CD4-positive, alpha-beta memory T cell (primary cell): ENCODE measurements at places on chromosomes 6 and 20. TPM values are rescaled to one million over a fixed set of nuclear protein-coding genes. Genes with fewer than 3 reads are reported as not detected.

- DNase-seq, result no peak
Measured at GRCh38 chr6:35745509-35745908, 8.7 kb downstream of the ARMC12 start.

DNA sequence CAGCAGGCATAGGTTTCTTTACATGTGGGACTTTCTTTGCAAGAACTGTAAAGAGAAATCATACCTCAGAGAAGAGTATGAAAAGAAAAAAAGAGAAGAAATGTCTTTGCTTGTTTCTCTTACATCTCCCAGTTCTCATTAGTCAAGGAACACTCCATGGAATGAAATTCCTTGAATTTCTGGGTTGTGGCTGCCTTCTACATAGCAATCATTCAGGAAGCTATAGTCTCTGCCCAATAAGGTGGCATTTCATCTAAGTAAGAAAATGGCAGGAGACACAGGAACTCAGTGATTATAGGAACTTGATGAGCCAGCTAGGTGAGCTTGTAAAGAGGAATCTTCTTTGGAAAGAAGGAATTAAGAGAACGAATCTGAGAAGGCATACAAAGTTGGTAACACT, 197.0 kb upstream of the FKBP1C start:
- DNase-seq, result no peak

DNA sequence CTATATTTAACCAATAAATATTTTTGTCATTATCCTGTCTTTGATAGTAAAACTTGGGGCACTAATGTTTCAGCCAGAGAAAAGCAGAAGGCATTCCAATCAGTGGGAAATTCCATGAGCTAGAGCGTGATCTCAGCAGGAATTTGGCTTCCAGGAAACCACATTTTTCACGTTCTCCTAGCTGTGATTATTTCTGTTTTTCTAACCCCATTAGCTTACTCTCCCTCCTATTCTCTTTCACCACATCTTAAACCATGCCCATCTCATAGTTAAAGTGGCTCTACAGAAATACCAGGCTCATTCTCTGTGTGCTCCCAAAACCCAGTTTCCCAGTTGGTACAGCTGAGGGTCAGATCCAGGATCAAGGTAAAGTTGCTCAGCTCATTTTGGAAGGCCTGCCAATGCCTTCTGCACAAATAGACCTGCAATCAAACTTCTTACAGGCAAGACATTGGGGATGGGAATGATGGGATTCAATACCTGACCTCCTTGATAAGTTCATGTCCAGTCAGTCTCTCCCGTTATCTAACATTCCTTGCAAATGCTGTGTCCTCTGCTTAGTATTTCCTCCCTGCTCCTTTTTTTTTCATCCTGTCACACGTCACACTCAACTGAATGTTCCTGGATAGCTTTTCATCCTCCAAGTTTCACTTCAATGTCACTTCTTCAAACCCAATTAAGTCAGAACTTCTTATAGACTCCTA, 33.1 kb upstream of the TMEM30A start:
- DNase-seq, result no peak

DNA sequence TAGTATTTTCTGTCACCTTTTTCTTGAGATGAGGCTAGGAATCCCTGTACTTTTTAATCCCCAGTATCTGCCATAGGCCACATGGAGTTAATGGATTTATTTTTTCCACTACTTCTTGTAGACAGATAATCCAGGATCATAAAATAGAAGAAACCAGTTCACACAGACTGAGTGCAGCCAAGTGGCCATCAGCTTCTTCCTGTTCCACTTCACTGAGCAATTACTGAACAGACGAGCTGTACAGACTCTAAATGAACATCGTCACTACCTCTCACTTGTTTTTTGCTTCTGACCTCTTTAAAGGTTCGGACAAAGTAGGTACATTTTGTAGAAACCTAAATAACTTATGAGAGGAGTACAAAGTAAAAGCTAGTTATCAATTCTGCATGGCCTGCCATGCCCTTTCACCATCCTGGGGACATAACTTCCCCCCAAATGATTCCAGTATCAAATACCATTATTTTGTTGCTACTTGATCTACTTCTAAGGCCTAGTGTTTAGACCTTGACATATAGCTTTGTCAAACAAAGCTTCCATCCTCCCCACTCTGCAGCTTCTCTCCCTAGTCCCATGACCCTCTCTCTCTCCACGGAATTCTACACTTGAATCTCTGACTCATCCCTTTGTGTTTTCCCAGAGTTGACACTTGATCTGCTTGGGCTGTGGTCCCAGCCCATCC, 34.4 kb upstream of the ARHGAP18 start:
- DNase-seq, result no peak

DNA sequence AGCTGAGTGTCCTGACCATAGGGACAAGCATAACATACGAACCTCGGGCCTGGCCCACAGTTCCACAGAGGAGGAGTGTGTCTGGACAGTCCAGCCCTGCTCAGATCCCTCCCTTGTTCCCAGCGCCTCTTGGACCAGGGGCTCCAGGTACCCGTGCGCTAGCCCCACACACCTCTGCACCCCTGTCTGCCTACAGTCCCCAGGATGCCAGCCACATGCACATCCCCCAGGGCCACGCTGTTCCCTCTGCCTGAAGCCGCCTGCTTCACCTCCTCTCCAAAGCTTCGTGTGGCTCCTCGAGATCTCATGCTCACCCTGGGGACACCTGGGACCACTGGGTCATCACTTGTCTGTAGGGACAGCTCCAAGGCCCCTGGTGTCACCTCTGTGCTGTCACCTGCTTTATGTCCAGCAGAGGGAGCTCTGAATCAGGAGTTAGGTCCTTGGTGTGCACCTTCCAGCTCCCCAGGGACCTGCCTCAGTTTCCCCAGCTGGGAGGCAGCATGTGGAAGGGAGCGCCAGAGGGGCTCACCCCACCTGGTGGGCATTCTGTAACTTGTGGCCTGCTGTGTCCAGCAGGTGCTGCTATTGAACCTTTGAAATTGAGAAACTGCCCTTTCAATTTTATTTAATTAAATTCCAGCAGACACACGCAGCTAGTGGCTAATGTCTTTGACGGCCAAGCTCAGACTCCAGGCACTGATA, 7.3 kb upstream of the YTHDF1 start:
- DNase-seq, result peak; percentile 55

DNA sequence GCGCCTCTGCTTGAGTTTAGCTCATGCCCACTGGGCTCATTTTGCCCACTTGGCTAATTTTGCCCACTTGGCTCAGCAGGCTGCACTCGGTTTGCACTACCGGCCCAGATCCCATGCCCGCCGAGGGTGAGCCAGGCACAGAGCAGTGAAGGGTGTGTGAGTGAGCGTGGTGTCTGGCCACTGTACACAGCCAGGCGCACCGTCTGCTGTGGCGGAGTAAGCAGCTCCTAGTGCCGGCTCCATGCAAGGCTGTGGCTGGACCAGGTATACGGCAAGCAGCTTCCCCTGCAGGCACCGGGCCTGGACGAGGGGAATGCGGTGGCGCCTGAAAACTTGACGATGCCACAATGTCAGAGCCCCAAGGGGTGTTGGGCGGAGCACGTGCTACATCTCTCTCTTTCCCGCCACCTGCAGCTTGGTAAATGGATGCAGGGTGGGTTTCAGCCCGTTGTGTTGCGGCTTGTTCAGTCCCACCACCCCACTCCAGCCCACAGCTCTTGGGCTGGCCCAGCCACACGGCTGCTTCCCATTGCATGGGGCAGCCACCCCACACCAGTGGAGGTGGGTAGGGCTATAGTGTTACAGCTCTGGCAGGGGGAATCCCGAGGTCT, 9.9 kb downstream of the OR2B6 start:
- DNase-seq, result no peak

GRCh38 chr6:135240711-135241110, 59.6 kb downstream of the MYB start:
- no peak for DNase-seq

DNA sequence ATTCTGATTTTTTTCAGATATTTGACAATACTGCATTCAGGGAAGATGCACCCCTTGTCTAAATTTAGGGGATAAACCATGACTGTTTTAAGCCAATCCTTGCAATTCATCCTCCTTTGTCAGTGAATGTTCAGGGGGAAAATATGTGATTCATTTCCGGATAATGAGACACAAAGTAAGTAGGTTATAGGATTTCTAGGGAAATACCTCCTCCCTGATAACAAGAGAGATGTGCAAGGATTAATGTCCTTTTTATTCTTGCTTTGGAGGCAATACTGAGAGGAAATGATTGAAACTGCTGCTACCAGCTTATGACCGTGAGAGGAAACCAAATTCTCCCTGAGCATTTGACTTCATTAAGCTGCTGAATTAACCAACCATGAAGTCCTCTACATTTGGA, 161.3 kb upstream of the EYA4 start:
- no peak for DNase-seq

GRCh38 chr6:89368999-89369398, 16.5 kb upstream of the UBE2J1 start:
- DNase-seq, result no peak

DNA sequence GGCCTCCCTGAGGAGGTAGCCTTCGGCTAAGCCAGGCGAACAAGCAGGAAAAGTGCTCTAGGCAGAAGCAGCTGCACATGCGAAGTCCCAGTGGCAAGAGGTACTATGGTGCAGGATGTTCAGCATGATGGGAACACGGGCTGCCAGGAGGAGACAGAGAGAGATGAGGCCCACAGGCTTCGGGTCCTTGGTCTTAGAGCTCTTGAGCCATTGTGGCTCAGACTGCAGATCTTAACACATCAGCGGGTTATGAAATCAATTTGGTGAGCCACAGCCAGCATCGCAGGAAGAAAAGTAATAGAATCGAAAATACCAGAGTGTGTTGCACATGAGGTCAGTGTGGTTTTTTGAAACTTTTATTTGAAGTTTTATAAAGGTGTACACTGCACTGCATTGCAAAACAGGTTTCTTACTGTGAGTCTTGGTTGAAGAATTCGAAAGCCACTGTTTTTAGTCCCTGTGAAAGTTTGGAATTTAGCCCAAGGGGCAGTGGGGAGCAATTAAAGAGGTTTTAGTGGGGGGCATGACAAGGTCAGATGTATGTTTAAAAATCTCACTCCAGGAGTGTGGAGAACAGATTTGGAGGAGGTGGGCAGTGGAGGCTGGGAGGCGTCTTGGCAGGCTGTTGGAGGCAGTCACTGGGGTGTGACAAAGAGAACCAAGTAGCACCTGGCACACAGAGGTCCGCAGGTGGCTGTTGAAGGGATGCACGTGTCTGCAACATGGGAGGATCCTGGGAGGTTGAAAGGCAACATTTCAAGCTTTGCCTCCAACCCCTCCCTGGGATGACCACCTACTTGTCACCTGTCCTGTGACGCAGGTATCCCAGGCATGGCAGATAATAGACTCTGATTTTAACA, 69.3 kb downstream of the EYA2 start:
- DNase-seq, result no peak

DNA sequence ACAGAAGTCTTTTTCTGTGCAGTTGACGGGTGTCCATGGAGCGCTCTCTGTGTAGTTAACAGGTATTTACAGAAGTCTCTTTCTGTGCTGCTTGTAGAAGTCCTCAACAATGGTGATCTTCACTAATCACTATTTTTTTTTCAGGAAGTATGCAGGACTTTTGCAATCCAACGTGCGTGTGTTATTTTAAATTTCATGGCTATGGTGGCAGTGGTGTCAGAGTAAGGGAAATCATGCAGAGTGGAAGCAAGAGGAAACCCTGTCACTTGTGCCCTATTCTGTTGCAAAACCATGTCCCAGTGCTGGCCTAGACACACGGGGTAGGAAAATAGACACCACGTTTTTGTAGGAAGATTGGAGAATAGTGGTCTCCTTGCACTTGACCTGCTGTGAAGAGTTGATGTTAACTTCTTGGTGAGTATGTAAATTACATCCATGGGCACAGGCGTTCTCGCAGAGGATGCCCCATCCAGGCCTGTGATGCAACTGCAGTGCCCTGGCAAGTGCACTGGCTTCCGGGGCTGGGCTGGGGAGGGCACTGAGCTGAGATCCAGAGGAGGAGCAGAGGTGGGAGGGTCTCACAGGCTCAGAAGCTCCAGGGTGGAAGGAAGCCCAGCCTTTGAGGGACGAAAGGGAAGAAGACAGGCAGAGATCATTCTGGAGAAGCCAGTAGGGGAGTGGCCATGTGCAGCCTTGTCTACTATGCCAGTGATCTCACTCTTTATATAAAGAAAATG, 146.5 kb downstream of the SYCP2 start:
- no peak for DNase-seq

GRCh38 chr6:121482004-121482693, 46.7 kb downstream of the GJA1 start:
- DNase-seq, result no peak

- DNase-seq, result no peak
Measured at GRCh38 chr20:58584051-58584824, 66.8 kb upstream of the STX16 start.

DNA sequence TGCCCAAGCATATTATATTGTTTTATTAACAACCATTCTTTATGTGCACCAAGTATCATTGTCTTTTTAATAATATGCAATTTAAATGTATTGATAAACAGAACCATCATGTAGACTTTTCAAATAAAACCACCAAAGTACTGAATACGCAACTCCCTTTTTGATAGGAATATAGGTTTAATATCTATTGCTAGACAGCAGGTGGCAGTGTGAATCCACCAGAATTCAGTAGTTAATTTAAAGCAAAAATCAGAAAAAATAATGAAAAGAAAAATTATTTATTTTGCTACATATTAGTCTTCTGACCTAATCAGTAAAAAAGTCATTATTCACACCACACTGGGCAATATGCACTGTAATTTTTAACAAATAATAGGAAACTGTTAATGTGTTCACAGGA, 143.7 kb downstream of the KLHL32 start:
- no peak for DNase-seq

DNA sequence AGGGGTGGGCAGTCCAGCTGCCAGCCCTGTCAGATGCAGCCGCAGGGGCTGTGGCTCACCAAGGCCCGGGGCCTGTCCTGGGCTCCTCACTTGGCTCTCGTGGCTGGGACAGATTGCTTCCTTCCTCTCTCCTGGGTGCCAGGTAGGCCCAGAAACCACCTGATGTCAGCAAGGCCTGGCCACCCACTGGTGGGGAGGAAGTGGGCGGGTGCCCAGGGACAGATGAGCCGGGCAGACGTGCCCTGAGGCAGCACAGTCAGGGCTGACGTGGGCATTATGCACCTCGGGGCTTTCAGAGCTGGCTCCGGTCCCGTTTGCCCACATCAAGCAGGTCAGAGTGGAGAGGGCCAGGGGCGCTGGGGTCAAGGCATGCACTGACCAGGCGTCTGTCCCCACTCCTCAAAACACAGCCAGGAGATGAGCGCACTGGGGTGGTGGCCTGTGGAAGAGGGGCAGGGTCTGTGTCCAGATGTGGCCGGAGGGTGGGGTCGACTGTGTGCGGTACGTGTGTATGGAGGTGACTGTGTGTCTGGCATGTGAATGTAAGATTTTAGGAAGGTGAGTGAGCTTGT, 133.2 kb upstream of the PTPN1 start:
- no peak for DNase-seq

GRCh38 chr20:32538526-32538939, 46.6 kb downstream of the NOL4L start:
- peak; percentile 47 for DNase-seq

GRCh38 chr20:53579581-53580375, 13.9 kb downstream of the ZNF217 start:
- DNase-seq, result peak; percentile 52

DNA sequence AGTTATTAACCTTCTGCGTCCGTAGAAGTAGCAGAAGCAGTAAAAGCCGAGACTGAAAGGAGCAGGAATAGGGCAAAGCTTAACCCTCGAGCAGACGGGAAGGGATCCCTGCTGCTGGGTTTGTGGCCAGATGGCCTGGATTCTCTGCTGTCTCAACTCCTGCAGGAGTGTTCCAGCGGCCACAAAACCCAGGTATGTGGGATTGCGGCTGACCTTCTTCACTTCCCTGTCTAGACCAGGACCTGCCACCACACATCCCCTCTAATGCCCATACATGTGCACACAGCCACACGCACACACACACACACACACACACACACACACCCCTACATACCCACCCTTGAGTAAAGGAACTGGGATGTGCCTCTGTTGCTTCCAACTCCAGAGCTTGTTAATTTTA, 33.1 kb upstream of the TNFRSF21 start:
- DNase-seq, result no peak

TSPO2 gene
- total RNA-seq, result not detected

RAET1L gene
- not detected for total RNA-seq

MTFR2 gene
- total RNA-seq, result 1.2 TPM
